Uterus (tissue), 4 donors: ENCODE measurements at places on chromosomes 7 and 10. TPM values are rescaled to one million over a fixed set of nuclear protein-coding genes. Genes with fewer than 3 reads are reported as not detected.

DNA sequence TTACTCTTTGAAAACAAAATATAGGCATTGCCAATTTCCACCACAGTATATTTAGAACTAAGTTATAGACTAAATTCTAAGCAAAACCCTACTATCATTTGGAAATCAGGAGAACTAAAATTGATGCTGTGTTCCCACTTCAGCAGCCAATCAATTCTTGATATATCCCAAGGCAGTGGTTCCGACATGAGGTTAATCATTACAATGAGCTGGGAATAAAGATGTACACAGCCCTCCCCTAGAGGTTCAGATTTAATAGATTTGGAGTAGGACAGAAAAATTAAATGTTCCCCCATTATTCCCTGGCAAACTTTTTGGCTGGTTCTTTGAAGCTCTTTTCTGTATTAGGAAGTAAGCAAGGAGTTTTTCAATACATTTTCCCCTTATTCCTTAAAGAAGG is 15.1 kb downstream of the ZNF800 start:
- H3K27ac ChIP-seq: no peak overlapping the region
- no peak overlapping the region for H3K4me3 ChIP-seq
- no peak for DNase-seq
- no peaks in the 10 kb centered on the region for H3K36me3 ChIP-seq
- no peaks in the 10 kb centered on the region for H3K27me3 ChIP-seq

STEAP1 gene
- 5.3 TPM for total RNA-seq

- H3K36me3 ChIP-seq: no peaks in the 10 kb centered on the region
- no peaks in the 10 kb centered on the region for H3K4me1 ChIP-seq
These were observed 117.0 kb upstream of the PTPRZ1 start for GRCh38 chr7:121755818-121756552.

DNA sequence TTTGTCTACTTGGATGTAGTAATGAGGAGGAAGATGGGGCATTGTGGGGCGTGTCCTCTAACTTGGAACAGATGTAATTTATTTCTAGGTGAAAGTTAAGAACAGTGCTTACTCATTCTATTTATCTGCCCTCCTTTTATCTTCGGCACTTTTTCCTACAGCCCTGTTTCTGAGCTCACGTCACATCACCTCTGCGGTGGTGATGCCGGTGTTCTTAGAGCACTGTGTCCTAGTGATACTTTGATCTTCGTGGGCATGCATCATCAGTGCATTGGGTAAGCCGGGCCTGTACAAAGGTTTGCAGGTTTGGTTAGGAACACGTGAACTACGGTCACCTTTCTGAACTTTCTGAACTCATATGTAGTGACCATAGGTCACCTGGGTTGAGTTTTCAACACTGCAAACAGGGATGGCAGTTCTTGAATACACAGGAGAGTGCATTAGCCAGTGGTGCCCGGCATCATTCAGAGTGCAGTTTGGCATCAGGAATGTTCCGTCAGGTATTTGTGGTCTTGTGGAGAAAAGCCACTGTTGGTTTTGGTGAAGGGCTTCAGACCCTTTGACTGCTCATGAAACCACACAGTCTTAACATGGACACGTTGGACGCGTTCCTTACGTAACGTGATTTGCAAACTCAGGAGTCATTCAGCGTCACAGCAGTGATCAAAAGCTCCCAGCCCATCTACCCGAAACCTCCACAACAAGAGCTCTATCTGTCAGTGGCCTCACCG is 5.6 kb downstream of the POR start:
- no peaks in the 10 kb centered on the region for H3K4me1 ChIP-seq
- DNase-seq: no peak
- H3K36me3 ChIP-seq: no peaks in the 10 kb centered on the region
- no peak overlapping the region for H3K27ac ChIP-seq
- H3K4me3 ChIP-seq: no peak overlapping the region

DNA sequence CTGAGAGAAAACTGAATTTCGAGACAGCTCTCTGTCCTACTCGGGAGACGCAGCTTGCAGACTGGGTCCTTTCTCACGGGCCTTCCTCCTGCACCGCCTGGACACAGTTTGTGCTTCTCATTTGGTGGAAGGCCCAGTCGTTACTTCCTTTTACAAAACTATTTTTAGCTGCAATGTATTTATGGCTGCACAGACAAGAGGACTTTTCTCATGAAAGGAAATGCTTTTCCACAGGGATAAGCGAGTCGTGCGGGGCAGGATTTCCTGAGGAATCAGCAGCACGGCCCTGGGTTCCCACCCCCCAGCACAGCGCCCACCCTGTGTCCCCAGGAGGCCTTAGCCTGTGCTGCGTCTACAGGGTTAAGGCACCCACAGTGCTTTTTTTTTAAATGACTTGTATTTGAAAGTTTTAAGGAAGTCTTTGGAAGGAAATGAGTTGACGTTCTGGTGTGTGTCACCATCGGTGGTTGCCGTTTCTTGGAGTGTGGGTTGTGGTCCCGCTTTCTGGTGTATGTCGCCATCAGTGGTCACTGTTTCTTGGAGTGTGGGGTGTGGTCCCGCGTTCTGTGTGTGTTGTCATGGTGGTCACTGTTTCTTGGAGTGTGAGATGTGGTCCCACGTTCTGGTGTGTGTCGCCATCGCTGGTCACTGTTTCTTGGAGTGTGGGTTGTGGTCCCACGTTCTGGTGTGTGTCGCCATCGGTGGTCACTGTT is 50.9 kb downstream of the INPP5A start:
- no peaks in the 10 kb centered on the region for H3K4me1 ChIP-seq
- H3K27me3 ChIP-seq: no peaks in the 10 kb centered on the region
- no peaks in the 10 kb centered on the region for H3K36me3 ChIP-seq

GRCh38 chr10:24437302-24437701 is 228.4 kb downstream of the KIAA1217 start:
- no peaks in the 10 kb centered on the region for H3K36me3 ChIP-seq
- no peak for DNase-seq
- H3K27me3 ChIP-seq: no peaks in the 10 kb centered on the region
- no peaks in the 10 kb centered on the region for H3K4me1 ChIP-seq

DNA sequence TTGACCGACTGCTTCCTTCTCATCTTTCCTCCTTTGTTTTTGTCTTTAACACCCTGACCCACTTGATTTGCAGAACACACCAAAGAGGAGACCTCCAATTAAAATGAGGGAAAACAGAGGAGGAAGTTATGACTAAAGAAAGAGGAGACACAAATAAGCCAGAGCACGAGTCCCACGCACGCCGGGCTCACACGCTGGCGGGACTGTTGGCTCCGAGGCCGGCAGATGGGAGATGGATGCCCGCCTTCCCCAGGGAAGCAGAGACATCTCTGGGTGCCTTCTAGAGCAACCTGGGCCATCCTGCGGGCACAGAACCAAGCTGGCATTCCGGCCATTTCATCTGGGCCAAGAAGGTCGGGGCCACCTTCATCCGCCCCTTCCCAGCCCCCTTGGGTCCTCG is 5.6 kb downstream of the ADGRA1 start:
- no peak overlapping the region for H3K27ac ChIP-seq
- DNase-seq: no peak
- no peak overlapping the region for H3K4me3 ChIP-seq
- H3K4me1 ChIP-seq: peaks cover under 1% of the 10 kb centered on the region
- no peaks in the 10 kb centered on the region for H3K36me3 ChIP-seq

TWIST1 gene
- 26.6 TPM for total RNA-seq

MYPN gene
- not detected for total RNA-seq

SPACDR gene
- 1.4 TPM for total RNA-seq

- H3K27ac ChIP-seq: no peak overlapping the region
- no peaks in the 10 kb centered on the region for H3K4me1 ChIP-seq
- no peak for DNase-seq
- no peaks in the 10 kb centered on the region for H3K36me3 ChIP-seq
These were observed 118.2 kb downstream of the VPS50 start for GRCh38 chr7:93350338-93350737.

DLX5 gene
- total RNA-seq: 0.26 TPM

GRCh38 chr7:114104035-114104434 is 185.2 kb upstream of the PPP1R3A start:
- no peaks in the 10 kb centered on the region for H3K27me3 ChIP-seq
- H3K36me3 ChIP-seq: no peaks in the 10 kb centered on the region
- no peak overlapping the region for H3K4me3 ChIP-seq
- no peaks in the 10 kb centered on the region for H3K4me1 ChIP-seq
- H3K27ac ChIP-seq: peak overlapping the region; percentile 4
- no peak for DNase-seq

LRRC18 gene
- not detected for total RNA-seq

- no peaks in the 10 kb centered on the region for H3K27me3 ChIP-seq
- H3K4me1 ChIP-seq: no peaks in the 10 kb centered on the region
- no peak overlapping the region for H3K27ac ChIP-seq
- DNase-seq: no peak
- H3K4me3 ChIP-seq: no peak overlapping the region
These were observed 46.5 kb downstream of the AMPH start for GRCh38 chr7:38584443-38585210.

DNA sequence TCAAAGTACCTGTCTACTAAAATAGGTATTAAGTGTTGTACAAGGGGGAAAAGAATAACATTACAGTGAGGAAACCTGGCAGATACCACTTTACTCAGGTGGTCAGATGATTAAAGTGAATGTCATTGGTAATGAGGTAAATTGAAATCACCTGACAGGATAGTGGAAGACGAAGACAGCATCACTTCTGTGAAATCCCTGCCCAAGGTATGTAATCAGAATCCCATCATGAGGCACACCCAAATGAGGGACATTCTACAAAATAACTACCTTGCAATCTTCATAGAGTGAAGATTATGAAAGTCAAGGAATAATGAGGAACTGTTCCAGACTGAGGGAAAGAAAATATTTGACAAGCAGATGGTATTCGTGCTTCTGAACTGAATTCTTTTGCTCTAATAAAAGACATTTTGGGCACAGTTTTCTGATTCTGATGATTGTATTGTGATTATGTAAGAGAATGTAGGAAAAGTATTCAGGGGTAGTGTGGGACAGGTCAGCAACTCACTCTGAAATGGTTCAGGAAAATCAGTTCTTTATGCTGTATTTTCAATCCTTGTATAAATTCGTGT is 33.3 kb upstream of the ARMS2 start:
- no peak overlapping the region for H3K4me3 ChIP-seq
- DNase-seq: no peak
- H3K27me3 ChIP-seq: no peaks in the 10 kb centered on the region
- H3K4me1 ChIP-seq: no peaks in the 10 kb centered on the region
- H3K27ac ChIP-seq: peak overlapping the region; percentile 34

TDRD1 gene
- not detected for total RNA-seq

- H3K27me3 ChIP-seq: no peaks in the 10 kb centered on the region
- DNase-seq: no peak
- no peak overlapping the region for H3K4me3 ChIP-seq
- no peaks in the 10 kb centered on the region for H3K36me3 ChIP-seq
These were observed 104.8 kb downstream of the PLXNA4 start for GRCh38 chr7:132471515-132471914.

ADIRF gene
- total RNA-seq: 368 TPM

GRCh38 chr7:148434887-148435286 is 155.7 kb upstream of the C7orf33 start:
- no peak for DNase-seq
- no peaks in the 10 kb centered on the region for H3K27me3 ChIP-seq
- no peaks in the 10 kb centered on the region for H3K36me3 ChIP-seq
- no peak overlapping the region for H3K4me3 ChIP-seq
- no peaks in the 10 kb centered on the region for H3K4me1 ChIP-seq

DNA sequence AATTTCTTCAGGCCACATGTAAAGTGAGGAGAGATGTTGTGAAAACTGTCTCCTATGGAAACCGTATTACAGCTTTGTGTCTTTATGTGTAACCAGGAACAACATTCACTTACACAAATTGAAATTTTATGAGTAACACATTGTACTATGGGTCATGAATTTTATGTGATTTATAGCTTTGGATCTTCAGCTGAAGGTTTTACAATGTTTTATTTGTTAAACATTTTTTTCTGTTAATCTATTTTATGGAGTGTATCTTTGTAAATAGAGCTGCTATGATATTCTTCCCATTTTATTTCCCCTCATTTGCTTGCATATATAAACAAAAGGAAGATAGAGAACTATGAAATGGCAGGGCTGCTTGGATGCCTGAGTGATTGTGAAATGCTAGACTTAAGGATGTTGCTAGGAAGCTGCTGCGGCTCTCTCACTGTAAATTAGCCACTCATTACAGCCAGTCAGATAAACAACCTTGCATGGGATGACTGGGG is 104.5 kb upstream of the PCLO start:
- no peaks in the 10 kb centered on the region for H3K4me1 ChIP-seq
- H3K27me3 ChIP-seq: no peaks in the 10 kb centered on the region
- H3K4me3 ChIP-seq: no peak overlapping the region

- no peaks in the 10 kb centered on the region for H3K4me1 ChIP-seq
- H3K27ac ChIP-seq: no peak overlapping the region
- no peak overlapping the region for H3K4me3 ChIP-seq
These were observed 61.1 kb downstream of the KCNMA1 start for GRCh38 chr10:77576444-77577032.

DNA sequence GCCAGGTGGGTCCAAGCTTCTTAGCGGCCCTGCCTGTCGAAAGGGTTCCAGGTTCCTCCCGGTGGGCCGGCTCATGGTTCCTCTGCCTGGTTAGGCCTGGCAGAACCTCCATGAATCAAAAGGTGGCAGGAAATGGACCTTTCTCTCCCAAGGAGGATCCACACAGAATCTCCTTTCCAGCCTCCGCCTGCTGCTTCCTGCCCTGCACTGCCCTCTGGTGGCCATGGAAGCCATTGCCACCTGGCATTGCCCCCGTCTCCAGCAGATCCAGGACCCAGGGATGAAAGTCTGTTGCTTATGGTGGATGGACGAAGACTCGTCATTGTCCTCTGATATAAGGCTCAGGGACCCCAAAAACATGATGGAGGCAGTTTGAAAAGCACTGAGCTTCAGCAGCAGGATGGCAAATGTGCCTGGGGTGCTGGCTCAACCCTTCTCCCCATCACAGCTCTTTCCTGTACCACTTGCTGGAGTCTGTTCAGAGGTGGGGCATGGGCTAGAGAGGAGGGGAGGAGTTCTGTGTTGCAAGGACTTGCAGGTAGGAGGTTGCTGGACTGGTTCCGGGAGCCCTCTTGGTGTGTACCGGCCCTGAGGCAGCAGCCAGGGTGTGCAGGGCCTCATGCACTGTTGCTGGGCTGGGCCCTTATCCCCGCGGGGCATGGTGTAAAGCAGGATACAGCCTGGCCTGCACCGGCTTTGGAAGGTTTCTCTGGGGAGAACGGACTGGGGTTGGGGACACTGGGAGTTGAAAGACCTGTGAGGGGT is 11.3 kb upstream of the INMT start:
- DNase-seq: peak; percentile 78
- H3K27me3 ChIP-seq: no peaks in the 10 kb centered on the region
- no peak overlapping the region for H3K4me3 ChIP-seq

DNA sequence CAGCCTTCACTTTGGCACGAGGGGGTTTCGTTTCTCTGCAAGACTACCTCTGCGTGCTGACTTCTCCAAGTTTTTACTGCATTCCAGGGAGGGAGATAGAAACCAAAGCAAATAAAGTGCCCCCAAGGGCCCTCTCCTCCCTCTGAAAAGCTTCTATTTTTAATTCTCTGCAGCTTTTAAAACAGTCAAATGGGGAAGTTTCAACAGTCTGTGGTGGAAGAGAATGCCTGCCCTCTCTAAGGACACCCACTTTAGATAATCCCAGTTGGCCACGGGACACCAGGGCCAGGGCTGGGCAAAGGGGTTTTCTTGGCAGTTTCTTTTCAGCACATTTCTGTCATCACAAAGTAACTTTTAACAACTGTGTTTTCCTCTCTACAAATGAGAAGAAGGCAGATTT is 386.7 kb upstream of the NPVF start:
- H3K36me3 ChIP-seq: no peaks in the 10 kb centered on the region
- no peak for DNase-seq
- no peak overlapping the region for H3K4me3 ChIP-seq
